ENCODE measurements at places on chromosomes 7 and 10. TPM values are rescaled to one million over a fixed set of nuclear protein-coding genes. Genes with fewer than 3 reads are reported as not detected.

Gene STEAP1
- 21.6 TPM for total RNA-seq

Gene GRID2IP
- not detected for total RNA-seq

Gene PLCE1
- total RNA-seq: 0.32 TPM

Gene ZNF239
- 4.2 TPM for total RNA-seq

Gene CAV1
- total RNA-seq: 887 TPM

Gene HKDC1
- 0.43 TPM for total RNA-seq

Gene MNX1
- not detected for total RNA-seq

Gene SPDYE6
- total RNA-seq: not detected

Gene CTAGE6
- 0.32 TPM for total RNA-seq

Gene EVX1
- not detected for total RNA-seq

Gene ABCB4
- total RNA-seq: under 0.01 TPM

Gene ZC3HAV1L
- total RNA-seq: 21.2 TPM

Gene NRF1
- 10.6 TPM for total RNA-seq

Gene PIK3CG
- total RNA-seq: 0.64 TPM

Gene EGR2
- total RNA-seq: 1.7 TPM

All from fibroblast of villous mesenchyme (primary cell).